Left lobe of liver (tissue), 2 donors: ENCODE measurements at places on chromosomes 7 and 10. TPM values are rescaled to one million over a fixed set of nuclear protein-coding genes. Genes with fewer than 3 reads are reported as not detected.

The RAMP3 gene
- 5.8 TPM for total RNA-seq

The HHEX gene
- total RNA-seq: 47.4 TPM

DNA sequence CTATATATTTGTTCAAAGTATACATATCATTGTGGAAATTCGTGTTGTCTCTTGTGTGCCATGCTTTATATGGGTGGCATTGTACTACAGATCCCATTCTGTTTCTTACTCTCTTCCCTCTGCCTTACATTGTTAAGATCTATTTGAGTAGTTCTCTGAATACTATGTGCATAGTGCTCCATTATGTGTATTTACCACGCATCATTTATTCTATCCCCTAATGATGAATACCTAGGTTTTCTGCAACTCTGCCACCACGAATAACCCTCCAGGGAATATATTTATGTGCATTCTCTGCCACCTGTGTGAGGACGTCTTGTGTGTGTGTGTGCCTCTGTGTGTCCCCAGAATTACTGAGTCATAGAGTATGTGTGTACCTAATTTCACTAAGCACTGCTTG, 431.2 kb upstream of the C7orf33 start:
- DNase-seq: no peak

GRCh38 chr7:39212876-39213275, 235.2 kb downstream of the POU6F2 start:
- DNase-seq: no peak

GRCh38 chr7:130879191-130879590, 145.2 kb upstream of the KLF14 start:
- DNase-seq: no peak

DNA sequence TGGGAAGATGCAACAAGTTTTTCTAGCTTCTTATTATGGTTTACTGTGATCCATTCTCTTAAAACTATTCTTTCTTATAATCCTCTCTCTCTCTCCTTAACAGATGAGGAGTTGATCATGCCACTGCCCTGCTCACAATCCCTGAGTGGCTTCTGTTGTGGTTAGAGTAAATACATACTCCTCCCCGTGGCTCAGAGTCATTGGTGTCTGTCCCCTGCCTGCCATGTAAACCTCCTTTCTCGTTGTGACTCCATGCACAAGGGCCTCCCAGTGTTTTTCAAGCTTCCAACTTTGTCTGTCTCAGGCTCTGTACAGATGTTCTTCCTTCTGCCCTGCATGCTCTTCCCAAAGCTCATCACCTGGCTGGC, 20.4 kb downstream of the CCNY start:
- no peak for DNase-seq

- no peak for DNase-seq
These were observed 176.5 kb upstream of the FRMD4A start for GRCh38 chr10:14507176-14507575.

DNA sequence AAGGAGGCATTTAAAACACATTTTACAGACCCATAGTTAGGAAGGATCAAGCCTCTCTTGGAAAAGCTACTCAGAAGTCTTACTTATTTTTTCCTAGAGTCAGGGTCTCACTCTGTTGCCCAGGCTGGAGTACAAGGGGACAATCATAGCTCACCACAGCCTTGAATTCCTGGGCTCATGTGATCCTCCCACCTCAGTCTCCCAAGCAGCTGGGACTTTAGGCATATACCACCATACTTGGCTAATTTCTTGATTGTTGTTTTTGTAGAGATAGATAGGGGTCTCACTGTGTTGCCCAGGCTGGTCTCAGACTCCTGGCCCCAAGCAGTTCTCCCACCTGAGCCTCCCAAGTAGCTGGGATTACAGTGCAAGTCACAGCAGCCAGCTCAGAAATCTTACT, 354.7 kb upstream of the GALNT17 start:
- DNase-seq: no peak

- DNase-seq: no peak
These were observed 7.6 kb upstream of the DEPP1 start for GRCh38 chr10:44986179-44986578.

GRCh38 chr7:71130031-71130679, 1.8 kb upstream of the GALNT17 start:
- no peak for DNase-seq

- DNase-seq: no peak
These were observed 521.1 kb upstream of the POT1 start for GRCh38 chr7:125450749-125451148.
